Stimulated activated naive CD4-positive, alpha-beta T cell (primary cell): ENCODE measurements at places on chromosomes 5 and 9.

DNA sequence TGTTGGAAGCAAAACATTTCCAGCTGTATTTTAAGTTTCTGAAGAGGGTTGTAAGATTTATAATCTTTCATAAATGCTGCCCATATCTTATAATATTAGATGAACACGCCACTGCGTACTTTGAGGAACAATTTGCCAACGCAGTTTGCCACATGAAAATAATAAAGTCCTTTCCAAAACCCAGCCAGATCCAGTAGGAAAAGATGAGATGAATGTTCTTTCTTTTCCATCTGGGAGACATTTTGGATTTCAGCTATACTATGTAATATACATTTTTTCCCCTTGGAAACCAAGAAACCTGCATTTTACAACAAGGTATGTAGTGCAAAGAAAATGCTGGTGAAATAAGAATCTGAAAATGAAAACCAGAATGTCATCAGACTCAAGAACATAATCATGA is 125.4 kb downstream of the NFIB start:
- no peak for DNase-seq

DNA sequence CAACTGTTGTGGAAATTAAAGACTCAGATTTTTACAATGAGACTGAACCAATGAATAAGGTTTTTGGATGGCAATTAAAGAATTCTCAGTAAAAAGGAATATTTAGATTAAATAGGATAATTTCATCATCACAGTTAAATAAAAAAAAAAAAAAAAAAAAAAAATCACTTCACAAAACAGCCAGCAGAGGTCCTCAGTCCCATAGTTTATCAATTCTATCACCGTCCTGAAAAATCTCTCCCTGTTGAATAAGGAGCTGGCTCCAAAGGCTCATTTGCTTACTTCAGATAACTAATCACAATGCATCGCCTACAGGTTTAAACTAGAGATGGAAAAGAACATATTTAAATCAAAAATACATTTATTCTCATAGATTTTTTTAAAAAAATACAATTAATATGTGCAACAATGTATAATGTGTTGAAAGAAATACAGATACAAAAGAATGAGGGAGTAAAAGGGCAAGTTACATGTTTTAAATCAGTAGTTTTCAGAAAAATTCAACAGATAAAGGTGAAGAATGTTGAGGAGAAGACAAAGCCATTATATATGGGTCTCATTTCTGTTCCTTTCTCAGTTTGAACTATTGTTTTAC is 175.8 kb upstream of the CHD1 start:
- DNase-seq = peak; percentile 23

DNA sequence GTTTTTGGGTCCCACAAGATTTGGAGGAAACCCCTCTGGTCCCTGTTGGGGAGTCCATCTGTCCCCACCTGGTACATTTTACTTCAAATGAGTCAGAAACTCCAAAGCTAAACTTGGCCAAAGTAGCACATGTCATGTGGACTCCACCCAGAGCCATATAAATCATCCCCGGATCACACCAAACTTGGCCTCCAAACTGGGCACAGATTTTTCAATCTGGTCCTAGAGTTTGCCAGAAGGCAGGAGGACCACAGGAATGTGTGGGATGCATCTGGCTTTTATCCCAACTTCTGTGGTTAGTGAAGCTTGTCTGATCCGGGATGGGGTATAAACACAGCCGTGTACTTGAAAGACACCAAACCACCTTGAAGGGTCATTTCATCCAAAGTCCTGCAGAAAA is 66.3 kb downstream of the MAT2B start:
- DNase-seq = no peak

- DNase-seq = no peak
Measured at GRCh38 chr5:132557478-132558172, 848 bp downstream of the RAD50 start.

DNA sequence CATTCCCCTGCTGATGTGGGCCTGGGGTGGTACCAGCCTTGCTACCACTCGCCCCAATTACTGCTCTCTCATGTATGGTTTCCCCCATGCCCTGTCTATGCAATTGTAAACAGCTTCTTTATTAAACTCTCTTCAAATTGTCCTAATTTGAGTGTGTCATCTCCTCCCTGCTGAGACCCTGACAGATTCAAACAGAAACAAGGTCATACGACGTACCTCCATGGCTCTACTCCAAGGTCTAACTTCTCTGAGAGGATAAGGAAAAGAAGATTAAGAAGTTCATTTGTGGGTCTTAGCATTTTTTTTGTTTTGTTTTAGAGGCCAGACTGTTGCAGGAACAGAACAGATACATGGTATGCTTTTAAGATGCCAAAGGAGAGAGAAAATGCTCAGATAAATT is 38.0 kb downstream of the ABITRAM start:
- no peak for DNase-seq

DNA sequence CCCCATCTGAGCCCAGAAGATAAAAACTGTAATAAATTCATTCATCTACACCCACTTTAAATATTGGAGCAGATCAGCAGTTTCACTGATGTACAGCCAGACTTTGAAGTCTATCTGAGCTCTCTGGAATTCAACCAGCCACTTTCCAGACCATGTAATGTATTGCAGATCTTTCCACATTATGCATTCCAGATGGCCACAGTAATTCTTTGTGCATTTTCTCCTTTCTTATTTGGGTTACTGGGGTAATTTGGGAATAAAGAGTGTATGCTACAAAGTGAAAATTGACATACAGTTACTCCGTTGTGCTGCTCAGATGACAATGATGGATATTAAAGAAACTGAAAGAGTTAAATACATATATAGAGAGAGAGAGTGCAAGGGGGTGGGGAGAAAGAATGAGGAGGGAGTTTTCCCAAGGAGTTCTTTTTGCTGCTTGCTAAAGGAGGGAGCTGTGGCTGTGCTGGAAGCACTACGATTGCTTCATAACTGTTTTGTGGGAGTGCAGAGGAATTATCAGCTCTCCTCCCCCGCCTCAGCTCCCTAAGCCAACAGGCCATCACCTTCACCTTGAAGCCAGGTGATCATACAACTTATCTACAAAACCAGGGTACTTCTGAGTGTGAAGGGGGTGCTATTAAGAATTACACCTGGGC is 152.8 kb downstream of the GAS1 start:
- no peak for DNase-seq

- DNase-seq = no peak
Measured at GRCh38 chr9:88991066-88992034, at the start of gene S1PR3. Gene S1PR3 (plus strand): TSS chr9:88991468. CDS start chr9:89001201, 9,733 bp downstream.

DNA sequence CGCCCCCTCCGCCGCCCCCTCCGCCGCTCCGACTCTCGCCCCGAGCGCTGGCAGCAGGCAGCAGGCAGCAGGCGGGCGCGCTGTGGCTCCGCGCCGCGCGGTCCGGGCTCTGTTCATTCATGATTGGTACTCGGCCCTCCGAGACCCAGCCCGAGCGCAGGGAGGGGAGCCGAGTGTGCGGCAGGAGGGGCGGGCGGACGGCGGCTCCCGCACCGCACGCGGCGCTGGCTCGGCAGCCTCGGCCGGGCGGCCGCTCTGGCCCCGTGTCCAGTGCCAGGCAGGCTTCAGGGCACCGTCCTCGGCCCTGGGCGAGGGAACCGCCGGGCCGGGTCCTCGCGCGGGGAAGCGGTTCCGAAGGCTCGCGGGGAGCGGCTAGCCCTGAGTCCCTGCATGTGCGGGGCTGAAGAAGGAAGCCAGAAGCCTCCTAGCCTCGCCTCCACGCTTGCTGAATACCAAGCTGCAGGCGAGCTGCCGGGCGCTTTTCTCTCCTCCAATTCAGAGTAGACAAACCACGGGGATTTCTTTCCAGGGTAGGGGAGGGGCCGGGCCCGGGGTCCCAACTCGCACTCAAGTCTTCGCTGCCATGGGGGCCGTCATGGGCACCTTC is at the start of gene KCNIP1:
Gene KCNIP1, plus strand, starts transcription at position 31 of the 607 bp plus-strand sequence.
- no peak for DNase-seq
